ENCODE measurements at places on chromosomes 3 and 15. TPM values are rescaled to one million over a fixed set of nuclear protein-coding genes. Genes with fewer than 3 reads are reported as not detected.

- no peak for DNase-seq
Measured at GRCh38 chr3:173734895-173735294, 337.4 kb downstream of the NLGN1 start.

The KLHL40 gene
- not detected for total RNA-seq

- no peak for DNase-seq
Measured at GRCh38 chr3:24510030-24510648, 15.5 kb upstream of the THRB start.

- no peak for DNase-seq
Measured at GRCh38 chr15:62920682-62921502, 121.7 kb upstream of the TPM1 start.

DNA sequence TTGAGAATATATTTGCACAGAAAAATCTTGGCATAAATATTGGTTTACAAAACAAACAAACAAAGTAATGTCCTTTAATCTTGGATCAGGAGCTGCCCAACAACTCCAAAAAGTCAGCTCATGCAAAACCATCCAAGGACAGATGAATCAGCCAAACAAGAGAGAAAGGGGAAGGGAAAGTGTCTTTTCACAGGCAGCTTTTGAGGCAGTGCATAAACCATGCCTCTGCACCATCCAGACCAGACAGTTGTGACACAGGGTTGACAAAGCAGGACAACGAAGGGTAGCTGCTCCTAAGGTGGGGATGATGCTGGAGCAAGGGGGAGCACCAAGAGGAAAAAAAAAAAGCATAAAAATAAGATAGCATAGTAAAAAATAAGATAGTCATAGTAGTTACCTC lies 8.7 kb downstream of the CD86 start:
- no peak for DNase-seq

- DNase-seq = no peak
Measured at GRCh38 chr3:131605916-131606315, 103.1 kb upstream of the MRPL3 start.

GRCh38 chr15:68411343-68411675 lies 20.7 kb downstream of the ITGA11 start:
- peak; percentile 33 for DNase-seq

DNA sequence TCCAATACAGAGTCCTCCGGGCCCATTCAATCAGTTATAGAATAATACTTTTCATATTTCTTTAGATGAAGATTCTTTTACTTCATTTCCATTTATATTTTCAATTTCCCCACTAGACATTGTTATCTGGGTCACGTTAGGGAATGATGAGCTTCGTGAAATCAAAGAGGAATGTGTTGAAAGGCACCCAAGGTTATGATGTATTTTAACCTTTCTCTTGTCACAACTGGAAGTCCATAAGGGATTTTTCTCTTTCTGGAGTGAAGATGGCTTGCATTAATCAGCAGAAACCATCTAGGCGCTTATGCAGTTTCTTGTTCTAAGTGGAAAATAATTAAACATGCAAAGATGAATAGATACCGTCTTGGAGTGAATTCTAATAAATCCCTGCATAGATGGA lies 180.5 kb downstream of the FEZF2 start:
- no peak for DNase-seq

GRCh38 chr15:31382713-31383045 lies 56.0 kb downstream of the KLF13 start:
- no peak for DNase-seq

GRCh38 chr3:105108823-105109222 lies 257.9 kb upstream of the ALCAM start:
- DNase-seq = no peak

DNA sequence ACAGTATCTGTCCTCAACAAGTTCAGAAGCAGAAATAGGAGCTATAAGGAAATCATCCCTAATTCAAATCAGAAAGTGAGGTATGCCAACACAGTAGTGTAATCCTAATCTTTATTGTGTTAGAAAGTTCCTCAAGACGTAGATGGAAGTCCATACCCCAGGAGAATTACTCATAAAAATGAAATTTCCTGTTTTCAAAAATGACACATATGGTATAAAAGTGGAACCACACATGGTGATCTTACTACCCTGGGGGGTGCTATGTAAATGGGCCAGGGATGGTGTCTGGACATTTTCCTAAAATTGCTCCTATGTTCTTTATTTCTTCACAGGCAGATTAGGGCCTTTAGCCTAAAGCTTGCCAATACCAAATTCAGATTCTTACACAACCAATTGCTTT lies 204.1 kb downstream of the ARRDC4 start:
- no peak for DNase-seq

- no peak for DNase-seq
Measured at GRCh38 chr15:72851586-72851985, 68.0 kb upstream of the ADPGK start.

- no peak for DNase-seq
Measured at GRCh38 chr3:29185706-29186105, 95.2 kb upstream of the RBMS3 start.

DNA sequence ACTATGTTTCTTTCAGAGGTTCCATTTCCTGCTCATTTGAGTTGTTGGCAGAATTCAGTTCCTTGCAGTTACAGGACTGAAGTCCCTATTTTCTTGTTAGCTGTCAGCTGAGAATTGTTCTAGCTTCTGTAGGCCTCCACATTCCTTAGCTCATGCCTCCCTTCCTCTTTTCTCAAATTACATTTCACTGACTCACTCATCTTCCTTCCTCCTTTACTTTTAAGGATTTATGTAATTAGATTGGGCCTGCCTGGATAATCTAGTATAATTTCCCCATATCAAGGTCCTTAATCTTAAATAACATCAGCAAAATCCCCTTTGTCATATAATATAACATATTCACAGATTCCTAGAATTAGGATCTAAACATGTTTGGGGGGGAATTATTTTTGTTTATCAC lies 40.6 kb upstream of the RBMS3 start:
- DNase-seq = no peak

GRCh38 chr3:9448071-9448470 lies 50.7 kb downstream of the SETD5 start:
- DNase-seq = no peak

The ACAP2 gene
- total RNA-seq = 58.9 TPM

DNA sequence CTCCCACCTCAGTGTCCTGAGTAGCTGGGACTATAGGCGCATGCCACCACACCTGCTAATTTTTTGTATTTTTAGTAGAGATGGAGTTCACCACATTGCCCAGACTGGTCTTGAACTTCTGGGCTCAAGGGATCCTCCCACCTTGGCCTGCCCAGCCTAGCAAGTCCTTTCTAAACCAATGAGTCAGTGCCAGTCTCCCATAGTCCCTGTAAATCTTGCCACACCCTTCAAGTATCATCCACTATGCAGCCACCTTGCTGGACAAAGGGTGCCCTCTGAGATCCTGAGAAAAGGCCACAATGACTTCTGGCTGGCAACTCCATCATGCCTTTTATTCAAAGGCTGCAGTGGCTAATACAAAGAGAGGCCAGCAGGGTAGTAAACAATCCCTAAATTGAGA lies 184.0 kb downstream of the ABHD5 start:
- DNase-seq = no peak

DNA sequence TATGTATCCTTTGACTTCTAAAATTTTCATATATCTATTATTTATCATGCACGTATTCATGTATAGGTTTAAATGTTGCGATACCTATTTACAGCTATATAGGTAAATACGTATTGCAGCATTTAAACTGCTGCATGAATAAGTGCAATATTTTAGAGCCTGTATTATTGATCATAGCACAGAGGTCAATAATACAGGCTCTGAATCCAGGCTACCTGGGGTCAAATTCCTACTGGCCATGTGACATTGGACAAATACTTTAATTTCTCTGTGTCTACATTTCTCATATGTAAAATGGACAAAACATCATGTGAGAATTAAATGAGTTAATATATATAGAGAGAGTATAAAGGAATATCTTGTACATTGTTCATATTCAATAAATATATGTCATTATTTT lies 352.9 kb upstream of the ROBO2 start:
- DNase-seq = no peak

- no peak for DNase-seq
Measured at GRCh38 chr3:129741794-129742193, 135.3 kb upstream of the PLXND1 start.

The IL5RA gene
- total RNA-seq = not detected

DNA sequence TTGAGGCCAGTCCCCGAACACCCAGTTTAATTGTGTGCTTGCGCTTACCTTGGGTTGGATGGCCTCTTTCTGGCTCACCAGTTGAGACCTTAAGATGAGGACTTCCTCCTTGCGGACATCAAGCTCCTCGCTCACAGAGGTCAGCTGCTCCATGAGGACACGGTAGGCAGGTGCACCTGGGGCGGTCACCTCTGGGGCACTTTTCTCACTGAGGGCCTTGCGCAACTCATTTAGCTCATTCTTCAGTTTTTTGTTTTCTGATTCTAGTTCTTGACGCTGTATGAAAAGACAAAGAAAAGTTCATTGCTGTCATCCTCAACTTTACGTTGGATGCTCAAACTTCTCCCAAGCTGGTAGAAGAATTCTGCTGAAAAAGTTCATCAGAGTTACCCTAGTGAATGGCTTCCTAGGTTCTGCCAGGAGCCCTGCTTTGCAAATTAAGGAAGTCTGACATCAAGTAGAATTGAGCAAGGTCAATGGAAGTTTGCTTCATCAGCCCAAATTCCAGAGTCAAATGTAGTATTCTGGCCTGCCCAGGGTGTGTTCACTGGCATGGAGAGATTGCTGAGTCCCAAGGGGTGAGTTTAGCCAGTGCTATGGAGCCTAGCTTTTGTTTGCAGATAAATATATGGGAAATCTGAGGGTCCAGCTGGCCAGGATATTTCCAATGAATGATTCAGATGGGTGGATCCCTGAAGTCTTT lies 55.8 kb upstream of the MYO5C start:
- no peak for DNase-seq

Measured in ureter (tissue), 1 donor.